ENCODE measurements at places on chromosomes 16 and 17.
A peak's percentile ranks its signal among the peaks of the same experiment; 100 is the strongest.

- no peak for DNase-seq
Observed at GRCh38 chr17:73262676-73263642, 1.3 kb upstream of the CPSF4L start.

DNA sequence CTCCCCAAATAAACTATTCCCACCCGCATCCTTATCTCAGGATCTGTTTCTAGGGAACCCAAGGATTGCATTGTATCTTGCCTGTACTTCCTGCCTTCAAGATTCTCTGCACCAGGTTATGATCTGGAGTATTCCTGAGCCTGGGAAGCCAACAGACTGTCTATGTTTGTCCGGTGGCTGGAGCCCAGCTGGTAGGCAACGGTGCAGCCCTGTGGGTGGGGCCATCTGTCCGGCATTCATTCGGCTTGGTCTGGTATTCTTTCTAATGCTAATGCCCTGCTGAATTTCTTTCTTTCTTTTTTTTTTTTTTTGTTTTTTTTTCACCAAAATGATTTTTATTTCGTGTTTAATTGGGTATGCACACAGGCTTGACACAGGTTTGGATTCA lies 20.7 kb upstream of the TVP23A start:
- no peak for DNase-seq

GRCh38 chr16:73735954-73736353 lies 560.7 kb upstream of the PSMD7 start:
- DNase-seq: no peak

- no peak for DNase-seq
Observed at GRCh38 chr17:59369031-59369975, 37.8 kb downstream of the YPEL2 start.

GRCh38 chr17:66455060-66455459 lies 152.6 kb downstream of the PRKCA start:
- no peak for DNase-seq

DNA sequence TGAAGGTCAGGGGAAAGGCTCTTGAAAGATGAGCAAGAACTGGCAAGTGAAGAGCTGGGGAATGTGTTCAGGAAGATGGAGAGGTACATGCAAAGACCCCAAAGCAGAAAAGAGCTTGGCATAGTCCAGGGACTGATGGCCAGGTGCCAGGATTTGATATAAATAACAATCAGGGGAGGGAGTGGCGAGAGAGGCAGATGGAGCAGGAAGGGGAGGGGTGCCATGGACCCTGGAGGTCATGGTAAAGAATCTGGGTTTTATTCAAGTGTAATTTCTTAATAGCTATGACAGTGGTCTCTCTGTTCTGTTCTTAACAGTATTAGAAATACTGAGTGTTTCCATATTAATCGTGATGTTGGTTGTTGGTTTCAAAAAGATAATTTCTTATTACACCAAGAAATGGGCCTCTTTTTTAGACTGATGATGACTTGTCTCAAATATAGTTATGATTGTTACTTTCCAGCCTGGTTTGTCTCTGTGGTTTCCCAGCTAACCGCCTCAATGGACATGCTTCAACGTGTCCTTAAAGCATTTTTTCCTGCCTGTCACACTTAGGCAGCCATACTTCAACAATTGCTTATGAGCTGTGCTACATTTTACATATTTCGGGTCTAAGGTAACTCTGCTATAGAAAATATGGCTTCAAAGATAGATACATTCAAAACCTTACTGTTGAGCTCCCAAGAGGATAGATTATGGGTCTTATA lies 49.4 kb downstream of the MYH10 start:
- no peak for DNase-seq

- DNase-seq: no peak
Observed at GRCh38 chr16:72635104-72635503, 412.8 kb downstream of the ZFHX3 start.

- DNase-seq: no peak
Observed at GRCh38 chr16:30428055-30428454, 1.8 kb downstream of the DCTPP1 start.

DNA sequence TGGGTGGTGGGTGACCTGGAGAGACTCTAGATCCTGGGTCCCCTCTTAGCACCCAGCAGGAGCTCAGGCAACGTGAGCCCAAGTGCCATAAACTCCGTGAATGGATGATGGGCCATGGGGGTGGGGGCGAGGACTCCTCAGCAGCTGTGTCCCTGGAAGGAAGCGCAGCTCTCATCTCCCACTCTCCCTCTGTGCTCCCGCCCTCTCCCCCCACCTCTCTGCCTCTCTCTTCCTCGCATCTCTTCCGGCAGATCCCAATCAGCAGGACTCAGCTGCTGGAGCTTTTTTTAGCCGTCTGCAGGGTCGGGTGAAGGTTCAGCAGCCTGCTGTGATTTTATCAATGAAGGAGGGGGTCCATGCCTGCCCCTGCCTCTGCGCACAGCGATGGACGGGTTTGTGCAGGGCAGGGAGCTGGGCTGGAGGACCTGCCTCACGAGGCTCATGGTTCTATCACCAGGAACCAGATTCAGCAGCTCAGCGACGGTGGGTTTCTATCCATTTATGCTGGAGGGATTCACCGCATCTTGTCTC lies 8.3 kb downstream of the CCR7 start:
- no peak for DNase-seq

DNA sequence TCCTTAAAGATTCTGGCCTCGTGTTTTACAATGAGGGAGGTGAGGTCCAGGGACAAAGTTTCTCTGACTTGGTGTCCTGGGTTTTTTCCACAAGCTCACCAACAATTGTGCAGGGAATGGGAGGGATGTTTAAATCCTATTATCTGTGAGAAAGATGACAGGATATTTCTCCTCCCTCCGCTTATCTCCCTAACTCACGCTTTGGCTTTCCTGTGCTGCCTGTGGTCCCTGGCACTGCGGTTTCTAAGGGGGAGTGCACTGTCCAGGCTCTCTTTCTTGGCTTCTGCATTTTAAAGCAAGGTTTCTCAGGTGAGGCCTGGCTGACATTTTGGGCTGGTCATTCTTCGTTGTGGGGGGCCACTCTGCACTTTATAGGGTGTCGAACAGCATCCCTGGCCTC lies 16.4 kb downstream of the GGA3 start:
- no peak for DNase-seq

DNA sequence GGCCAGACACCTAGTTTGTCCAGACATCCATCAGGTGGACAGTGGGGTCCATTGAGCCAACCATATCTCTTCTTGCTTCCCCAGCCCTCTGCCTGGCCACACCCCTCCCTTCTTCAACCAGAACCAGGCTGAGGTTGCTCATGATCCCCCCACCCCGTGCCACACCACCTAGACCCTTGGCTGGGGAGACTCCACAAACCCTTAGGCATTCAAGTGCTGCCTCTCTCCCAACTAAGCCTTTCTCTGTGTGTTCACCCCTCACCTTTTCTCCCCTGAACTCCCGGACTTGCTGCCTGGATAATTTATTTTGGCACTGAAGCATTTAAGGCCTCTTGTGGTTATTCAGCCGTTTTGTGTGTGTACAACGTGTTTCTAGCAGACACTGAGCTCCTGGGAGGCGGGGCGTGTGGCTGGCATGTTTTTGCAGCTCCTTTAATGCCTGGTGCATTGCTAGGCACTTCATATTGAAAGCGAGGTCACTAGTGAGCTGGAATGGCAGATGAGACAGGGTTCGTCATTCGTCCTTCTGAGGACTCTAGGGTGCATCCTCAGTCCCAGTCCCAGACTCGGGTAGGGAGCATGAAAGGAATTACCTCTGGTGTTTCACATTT lies 28.7 kb downstream of the CACNA1G start:
- DNase-seq: no peak

GRCh38 chr16:8950580-8951077 lies 13.1 kb downstream of the USP7 start:
- no peak for DNase-seq

GRCh38 chr16:20289571-20289970 lies 37.7 kb downstream of the GP2 start:
- no peak for DNase-seq

GRCh38 chr17:52157603-52158449 lies 688 bp downstream of the CA10 start:
- DNase-seq: no peak

- no peak for DNase-seq
Observed at GRCh38 chr17:11274106-11274505, 33.1 kb downstream of the SHISA6 start.

- no peak for DNase-seq
Observed at GRCh38 chr17:73337330-73337710, 25.5 kb upstream of the CDC42EP4 start.

- DNase-seq: no peak
Observed at GRCh38 chr17:46883871-46884520, 32.6 kb downstream of the WNT9B start.

- peak; percentile 61 for DNase-seq
Observed at GRCh38 chr17:43878260-43879175, 28.8 kb downstream of the MPP2 start.

DNA sequence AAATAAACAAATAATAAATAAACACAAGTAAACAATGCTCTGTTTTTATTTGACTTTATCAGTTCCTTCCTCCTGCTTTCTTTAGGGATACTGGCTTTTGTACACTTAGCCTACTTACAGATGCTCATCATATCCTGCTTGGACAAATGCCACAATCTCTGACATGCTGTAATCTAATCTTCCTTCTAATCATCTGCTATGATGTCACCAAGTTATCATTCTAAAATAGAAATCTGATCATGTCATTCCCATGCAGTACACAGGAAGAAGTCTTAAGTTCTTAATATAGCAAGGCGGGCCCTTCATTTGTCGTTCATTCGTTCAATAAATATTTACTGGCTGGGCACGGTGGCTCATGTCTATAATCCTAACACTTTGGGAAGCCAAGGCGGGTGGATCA lies 9.1 kb upstream of the UBB start:
- DNase-seq: no peak

GRCh38 chr16:58348986-58349385 lies 43.3 kb upstream of the GINS3 start:
- DNase-seq: no peak

- no peak for DNase-seq
Observed at GRCh38 chr16:16099320-16099719, 124.0 kb downstream of the ABCC6 start.

- DNase-seq: no peak
Observed at GRCh38 chr16:85202631-85203461, 90.6 kb upstream of the CIBAR2 start.

DNA sequence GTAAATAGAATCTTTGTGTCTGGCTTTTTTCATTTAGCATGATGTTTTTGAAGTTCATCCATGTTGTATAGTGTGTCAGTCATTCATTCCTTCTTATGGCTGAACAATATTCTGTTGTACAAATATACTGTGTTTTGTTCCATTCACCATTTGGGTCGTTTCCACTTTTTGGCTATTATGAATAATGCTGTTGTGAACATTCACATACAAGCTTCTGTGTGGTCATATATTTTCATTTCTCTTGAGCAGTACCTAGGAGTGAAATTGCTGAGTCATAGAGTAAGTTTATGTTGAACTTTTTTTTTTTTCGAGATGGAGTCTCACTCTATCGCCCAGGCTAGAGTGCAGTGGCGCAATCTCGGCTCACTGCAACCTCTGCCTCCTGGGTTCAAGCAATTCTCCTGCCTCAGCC lies 32.3 kb upstream of the TAOK1 start:
- DNase-seq: peak; percentile 30

GRCh38 chr16:89155184-89155679 lies 16.3 kb upstream of the CDH15 start:
- DNase-seq: no peak

DNA sequence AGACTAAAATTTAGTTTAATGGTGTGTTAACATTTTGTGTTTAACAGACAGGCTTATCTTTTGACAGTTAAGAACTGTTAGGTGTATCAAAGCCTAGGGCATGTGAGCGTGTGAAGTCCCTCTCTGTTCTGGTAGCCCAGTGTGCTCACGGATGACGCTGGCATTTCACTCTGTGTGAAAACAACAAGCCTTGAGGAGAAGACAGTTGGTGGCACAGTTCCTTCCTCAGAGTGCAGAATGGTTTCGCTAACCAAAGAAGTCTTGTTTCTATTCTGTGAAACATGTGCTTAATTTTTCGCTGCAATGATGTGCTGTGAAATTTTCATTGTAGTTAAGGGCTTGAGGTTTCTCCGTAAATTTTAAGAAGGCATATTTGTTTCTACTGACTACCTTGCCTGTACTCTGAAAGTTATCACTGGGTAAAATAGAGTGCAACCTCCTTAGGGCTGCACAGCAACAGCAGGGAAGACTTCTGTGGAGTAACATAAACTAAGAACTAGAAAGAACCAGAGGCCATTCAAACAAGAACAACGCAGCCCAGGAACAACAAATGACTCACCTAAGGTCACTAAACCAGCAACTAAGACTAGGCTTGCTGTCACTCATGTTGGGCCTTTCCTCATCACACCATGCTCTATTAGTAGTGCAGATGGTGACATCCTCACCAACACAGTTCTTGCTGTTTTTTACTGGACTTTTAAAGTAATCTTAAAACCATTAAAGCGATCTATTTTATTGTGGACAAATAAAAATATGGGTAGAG lies 33.4 kb downstream of the BRD7 start:
- DNase-seq: no peak

DNA sequence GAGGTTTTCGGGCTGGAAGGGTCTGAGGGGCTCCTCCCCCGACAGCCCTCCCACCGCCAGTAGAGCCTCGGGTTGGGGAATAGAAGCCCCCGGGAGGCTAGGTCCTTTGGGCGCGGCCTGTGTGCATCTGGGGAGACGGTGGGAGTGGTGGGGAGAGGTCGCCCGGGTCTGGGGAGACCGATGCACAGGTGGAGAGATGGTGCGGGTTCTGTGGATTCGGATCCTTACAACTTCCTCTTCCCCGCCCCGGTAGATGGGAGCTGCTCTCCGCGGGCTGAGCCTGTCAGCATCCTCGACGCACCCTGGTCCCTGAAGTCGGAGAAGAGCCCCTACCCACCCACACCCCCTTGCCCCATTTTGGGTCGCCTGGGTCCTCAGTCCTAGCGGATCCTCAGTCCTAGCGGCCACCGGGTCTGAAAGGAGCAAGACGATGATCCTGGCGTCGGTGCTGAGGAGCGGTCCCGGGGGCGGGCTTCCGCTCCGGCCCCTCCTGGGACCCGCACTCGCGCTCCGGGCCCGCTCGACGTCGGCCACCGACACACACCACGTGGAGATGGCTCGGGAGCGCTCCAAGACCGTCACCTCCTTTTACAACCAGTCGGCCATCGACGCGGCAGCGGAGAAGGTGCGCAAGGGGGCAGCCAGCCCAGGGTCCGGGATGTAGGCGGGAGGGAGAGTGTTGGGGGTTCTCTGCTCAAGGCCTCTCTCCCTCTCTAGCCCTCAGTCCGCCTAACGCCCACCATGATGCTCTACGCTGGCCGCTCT lies 790 bp downstream of the BCKDK start:
- DNase-seq: no peak

DNA sequence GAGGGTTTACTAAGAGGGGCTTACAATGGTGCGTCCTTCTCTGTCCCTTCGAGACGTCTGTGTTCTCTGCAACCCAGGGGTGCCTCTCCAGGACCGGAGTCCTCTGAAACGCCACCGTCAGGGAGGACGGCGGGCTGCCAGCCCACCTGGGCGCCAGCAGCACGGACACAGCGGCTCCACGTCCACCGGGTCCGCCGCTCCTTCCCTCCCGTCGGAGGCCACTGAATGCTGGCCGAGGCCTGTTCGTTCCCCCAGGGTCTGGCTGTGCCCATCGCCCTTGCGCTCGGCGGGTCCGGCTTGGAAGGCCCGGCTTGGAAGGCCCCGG lies 403 bp downstream of the TEPSIN start:
- DNase-seq: no peak

- DNase-seq: no peak
Observed at GRCh38 chr16:21608639-21609328, 9.4 kb downstream of the METTL9 start.

GRCh38 chr17:4035081-4035680 lies 70.9 kb upstream of the ATP2A3 start:
- no peak for DNase-seq

GRCh38 chr17:36641877-36642845 lies 40.8 kb downstream of the MRM1 start:
- DNase-seq: no peak
